ENCODE measurements at places on chromosomes 7 and 10.

DNA sequence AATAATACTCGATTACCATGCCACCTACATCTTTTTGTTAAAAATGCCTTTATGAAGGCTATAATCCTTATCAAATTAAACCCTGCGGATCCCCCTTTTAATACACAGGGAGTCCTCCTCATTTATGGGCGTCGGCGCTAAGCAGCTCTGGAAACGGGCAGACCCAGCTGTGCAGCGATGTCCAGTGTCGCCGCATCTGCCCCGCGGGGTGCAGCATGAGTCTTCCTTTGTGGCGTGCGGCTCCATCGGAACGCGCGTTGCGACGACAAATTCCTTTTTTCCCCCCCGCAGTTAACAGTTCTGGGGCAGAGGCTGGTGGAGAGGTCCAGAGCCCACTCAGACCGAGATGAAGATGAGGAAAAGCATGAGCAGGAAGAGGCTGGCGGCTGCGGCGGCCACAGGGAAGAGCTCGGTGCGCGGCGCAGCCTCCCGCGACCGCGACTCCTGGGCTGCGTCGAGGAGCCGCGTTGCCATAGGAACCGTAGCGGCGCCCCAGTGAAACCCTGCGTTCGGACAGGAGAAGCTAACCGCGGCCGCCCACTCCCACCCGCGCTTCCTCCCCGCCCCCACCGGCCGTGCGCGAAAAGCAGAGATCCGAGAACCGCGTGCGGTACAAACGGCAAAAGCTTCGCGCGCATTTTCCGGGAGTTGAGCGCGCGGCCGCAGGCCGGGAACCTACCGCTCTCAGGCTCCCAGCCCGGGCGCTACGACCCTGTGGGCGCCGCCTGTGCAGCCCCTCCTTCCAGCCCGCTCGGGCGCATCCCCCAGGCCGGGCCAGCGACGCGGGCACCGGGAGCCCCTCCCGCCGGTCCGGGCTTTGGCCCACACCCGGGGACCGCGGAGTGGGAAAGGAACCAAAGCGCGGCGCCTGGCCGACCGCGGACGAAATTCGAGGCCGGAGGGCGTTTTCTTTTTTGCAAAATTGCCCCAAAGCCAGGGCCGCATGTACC lies 130.6 kb downstream of the SPAG6 start:
- DNase-seq = no peak

- DNase-seq = no peak
Measured at GRCh38 chr7:134612197-134612596, 34.5 kb upstream of the BPGM start.

- DNase-seq = no peak
Measured at GRCh38 chr10:45000752-45001380, at the start of gene ZNF22. ZNF22 (plus strand) TSS chr10:45000923; CDS start chr10:45003369, 2,446 bp downstream.

- no peak for DNase-seq
Measured at GRCh38 chr10:59870152-59870551, 36.2 kb downstream of the CCDC6 start.

- no peak for DNase-seq
Measured at GRCh38 chr7:155885167-155886155, 73.2 kb upstream of the SHH start.

DNA sequence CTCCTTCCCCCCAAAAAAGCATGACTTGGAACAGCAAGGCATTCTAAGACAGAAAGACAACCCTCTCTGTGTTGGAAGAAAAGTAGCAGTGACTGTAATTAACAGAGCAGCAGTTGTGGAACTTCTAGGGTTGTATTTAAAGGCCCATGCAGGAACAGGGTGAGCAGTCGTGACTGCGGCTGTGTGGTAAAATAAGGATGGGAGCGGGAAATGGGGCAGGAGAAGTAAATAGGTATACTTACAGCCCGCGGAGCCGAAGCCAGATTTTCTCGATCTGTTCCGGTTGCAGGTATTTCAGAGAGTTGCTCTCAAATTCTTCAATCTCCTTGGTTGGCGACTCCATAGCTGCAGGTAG lies 179 bp downstream of the PDE1C start:
- no peak for DNase-seq

GRCh38 chr7:142697270-142697669 lies 52.0 kb upstream of the PRSS1 start:
- no peak for DNase-seq

GRCh38 chr7:1558841-1559625 lies 3.0 kb upstream of the TMEM184A start:
- DNase-seq = no peak

GRCh38 chr7:25356534-25357151 lies 128.4 kb upstream of the NPVF start:
- DNase-seq = no peak

GRCh38 chr7:99409192-99409572 lies 413 bp downstream of the BUD31 start:
- no peak for DNase-seq

GRCh38 chr10:116073001-116073400 lies 200.0 kb downstream of the GFRA1 start:
- no peak for DNase-seq

DNA sequence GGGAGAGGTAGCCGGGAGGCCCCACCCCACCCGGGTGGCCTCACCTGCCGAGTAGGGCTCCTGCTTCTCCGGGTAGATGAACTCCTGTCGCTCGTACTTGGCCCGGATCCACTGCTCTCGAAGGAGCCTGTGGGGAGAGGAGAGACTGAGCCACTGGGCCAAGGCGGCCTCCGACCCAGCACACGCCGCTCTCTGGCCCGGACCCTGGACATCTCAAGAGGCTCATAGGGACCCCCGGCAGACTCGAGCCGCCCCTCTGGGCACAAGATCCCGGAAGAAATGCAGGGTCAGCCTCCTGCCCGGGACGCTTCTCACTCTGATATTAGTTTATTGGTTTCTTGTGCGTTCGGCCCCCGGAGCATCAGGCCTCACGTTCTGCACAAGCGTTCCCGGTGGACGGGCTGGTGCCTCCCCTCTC lies 34.5 kb downstream of the ADAP1 start:
- no peak for DNase-seq

- no peak for DNase-seq
Measured at GRCh38 chr10:88992921-88993524, 2.4 kb downstream of the FAS start.

- no peak for DNase-seq
Measured at GRCh38 chr7:87886875-87887274, 10.6 kb downstream of the DBF4 start.

- no peak for DNase-seq
Measured at GRCh38 chr7:22317632-22318031, 39.3 kb downstream of the RAPGEF5 start.

DNA sequence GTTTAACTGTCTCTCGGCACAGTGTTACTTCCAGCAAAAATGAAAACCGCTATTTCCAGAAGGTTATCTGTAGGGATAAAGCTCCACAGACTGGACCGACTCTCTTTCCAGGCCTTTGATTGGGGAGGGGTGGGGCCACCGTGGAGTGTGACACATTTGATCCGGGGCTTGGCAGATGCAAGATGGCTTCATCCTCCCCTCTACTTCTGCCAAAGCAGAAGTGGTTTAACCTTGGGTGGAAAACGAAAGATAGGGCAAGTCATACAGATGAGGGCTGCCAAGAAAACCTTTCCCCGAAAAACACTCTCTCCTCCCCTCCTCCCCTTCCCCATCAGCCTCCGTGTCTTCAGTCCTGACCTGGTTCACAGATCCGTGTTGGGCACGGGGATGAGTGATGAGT lies 139.7 kb upstream of the SH2B2 start:
- no peak for DNase-seq
